ENCODE measurements at places on chromosomes 1 and 21.

DNA sequence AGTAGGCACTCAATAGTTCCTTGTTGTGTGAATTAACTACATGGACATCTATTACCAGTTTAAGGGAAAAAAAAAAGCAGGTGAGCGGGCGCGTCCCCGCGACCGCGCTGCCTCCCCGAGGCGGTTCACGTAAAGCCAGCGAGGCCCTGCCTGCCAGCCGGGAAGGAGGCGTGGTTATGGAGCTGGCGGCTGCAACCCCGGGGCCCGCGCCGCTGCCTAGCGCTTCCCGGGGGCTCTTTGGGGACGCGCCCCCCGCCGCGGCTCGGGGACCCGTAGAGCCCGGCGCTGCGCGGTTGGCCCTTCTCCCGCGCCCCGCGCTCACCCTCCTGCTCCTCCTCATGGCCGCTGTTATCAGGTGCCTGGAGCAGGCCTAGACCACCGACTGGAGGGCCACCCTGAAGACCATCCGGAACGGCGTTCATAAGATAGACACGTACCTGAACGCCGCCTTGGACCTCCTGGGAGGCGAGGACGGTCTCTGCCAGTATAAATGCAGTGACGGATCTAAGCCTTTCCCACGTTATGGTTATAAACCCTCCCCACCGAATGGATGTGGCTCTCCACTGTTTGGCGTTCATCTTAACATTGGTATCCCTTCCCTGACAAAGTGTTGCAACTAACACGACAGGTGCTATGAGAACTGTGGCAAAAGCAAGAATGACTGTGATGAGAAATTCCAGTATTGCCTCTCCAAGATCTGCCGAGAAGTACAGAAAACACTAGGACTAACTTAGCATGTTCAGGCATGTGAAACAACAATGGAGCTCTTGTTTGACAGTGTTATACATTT lies 2.6 kb upstream of the CC2D1B start:
- DNase-seq = peak; percentile 12

GRCh38 chr1:197320991-197321531 lies 53.0 kb downstream of the CRB1 start:
- DNase-seq = no peak

- peak; percentile 24 for DNase-seq
These were observed 59.0 kb upstream of the CD1D start for GRCh38 chr1:158121604-158122254.

- no peak for DNase-seq
These were observed 190.8 kb downstream of the CAMTA1 start for GRCh38 chr1:6976044-6976375.

- no peak for DNase-seq
These were observed 8.4 kb upstream of the IL12RB2 start for GRCh38 chr1:67299296-67299695.

DNA sequence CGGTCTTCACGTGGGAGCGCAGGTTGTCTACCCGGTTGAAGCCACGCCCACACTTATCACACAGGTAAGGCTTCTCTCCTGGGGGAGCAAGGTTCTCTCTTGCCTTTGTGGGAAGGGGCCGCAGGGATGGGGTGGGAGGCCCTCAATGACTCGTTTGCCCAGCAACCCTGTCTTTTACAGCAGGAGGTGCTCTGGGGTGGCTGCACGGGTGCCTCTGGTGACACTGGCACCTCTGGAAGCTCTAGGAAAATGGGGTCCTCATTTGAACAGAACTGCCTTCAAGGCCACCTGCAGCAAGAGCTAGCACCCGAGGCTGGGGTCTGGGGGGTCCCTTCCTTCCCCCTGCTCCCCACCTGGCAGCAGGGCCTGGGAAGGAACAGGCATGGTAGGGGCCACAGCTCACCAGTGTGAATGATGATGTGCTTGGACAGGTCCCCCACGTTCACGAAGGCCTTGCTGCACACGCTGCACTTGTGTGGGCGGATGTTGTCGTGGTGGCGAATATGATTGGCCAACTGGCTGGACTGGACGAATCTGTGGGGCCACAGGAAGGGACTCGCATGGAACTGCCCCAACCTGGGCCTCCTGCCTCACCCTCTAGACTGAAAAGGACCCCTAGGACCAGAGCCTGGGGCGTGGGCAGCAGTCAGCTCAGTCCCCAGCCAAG lies 33.1 kb downstream of the ZBTB17 start:
- no peak for DNase-seq
